ENCODE measurements at places on chromosomes 4 and X.
A peak's percentile ranks its signal among the peaks of the same experiment; 100 is the strongest.

DNA sequence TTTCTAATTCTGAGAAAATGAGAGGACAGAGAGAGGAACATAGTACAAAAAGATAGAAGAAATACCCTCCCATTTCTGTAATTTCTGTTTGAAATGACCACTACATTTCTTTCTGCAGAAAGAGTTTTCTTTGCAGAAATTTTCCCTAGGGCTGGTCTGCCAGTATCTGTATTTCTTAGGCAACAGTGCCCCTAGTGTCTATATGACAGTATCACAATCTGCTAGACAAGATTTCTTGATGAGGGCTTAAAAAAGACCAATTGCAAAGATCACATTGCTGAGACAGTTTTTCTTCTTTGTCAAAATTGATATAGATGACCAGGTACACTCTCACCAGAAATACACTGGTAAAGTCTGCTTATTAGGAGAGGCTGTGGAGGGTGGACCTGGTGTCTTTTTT lies 81.0 kb upstream of the ZDHHC15 start:
- no peak for DNase-seq

DNA sequence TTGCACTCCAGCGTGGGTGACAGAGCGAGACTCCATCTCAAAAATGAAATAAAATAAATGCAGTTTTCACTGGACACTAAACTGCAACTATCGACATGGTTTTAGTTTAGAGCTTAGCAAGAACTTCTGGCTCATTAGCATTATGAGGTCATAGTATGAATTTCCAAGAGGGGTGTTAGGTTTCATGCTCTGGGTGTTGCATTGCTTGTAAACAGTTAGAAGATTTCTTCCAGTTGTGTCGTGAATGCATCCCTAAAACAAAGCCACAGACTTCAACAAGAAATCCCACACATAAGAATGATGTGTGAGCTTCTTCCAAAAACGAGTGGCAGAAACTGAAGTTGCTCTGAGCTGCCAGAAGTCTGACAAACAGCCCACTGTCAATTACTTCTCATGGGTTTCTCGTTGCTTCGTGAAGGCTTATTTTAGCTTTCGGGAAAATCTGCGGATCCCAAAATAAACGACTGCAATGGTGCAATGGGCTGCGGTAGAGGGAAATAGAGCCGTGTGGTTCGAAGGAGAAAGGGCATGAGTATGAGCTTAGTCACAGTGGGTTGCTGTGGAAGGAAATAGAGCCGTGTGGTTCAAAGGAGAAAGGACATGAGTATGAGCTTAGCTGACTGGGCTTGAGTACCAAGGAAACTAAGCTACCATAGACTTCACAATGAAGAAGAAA lies 354.9 kb downstream of the DHRSX start:
- no peak for DNase-seq

DNA sequence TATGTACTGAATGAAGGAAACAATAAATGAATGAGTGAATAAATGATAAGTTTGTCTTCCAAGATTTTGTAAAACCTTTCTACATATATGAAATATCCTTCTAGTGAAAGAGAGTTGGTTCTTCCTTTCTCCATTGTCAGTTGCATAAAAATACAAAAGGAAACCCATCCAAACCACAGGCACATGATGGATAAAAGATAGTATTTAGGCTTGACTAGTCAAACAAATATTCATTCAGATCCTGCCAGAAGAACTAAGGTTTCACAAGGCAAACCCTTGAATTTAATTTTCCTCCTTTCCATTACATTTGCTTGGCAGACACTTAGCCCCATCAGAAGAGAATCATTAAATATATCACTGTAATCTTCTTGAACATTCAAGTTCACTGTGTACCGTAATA lies 208.4 kb downstream of the COL25A1 start:
- no peak for DNase-seq

DNA sequence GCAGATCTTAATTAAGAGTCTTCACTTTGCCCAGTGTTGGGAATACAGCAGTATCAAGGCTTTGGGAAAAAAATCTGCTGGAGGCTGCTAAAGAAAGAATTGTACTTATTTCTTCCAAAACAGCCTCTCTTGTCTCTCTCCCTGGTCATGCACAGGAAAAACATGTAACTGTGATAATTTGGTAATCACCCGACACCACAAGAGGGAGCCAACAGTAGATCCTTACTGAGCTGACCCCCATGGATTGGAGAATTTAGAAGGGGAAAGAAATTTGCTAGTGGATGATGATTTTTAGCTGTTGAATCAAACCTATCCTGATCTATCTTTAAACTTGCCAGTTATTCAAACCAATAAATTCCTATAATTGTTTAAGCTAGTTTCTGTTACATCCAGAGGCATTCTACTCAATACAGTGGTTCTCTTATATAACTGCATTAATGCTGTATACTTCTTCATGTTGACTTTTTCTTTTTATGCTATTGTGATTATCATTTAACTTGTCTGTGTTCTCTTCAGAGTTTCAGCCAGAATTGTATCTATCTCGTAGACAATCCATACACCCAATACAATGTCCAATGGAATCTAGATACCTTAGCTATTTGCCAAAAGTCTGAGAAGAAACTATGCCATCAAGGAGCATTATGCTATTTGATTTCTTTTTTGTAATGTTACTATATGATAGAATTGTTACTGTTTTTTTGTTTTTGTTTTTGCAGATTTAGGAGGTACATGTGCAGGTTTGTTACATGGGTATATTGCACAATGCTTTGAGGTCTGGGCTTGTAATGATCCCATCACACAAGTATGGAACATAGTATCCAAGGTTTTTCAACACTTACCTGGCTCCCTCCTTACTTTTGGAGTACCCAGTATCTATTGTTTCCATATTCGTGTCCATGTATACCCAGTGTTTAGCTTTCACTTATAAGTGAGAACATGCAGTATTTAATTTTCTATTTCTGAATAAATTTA lies 31.3 kb upstream of the ARHGEF38 start:
- DNase-seq, result peak; percentile 28

All from right renal pelvis (tissue), 4 donors.